Left ventricle myocardium superior (tissue), 1 donor: ENCODE measurements at places on chromosomes 16 and 17. TPM values are rescaled to one million over a fixed set of nuclear protein-coding genes. Genes with fewer than 3 reads are reported as not detected.

The OR2C1 gene
- total RNA-seq: not detected

The DOC2A gene
- total RNA-seq: 0.82 TPM

The BAHCC1 gene
- total RNA-seq: 8.6 TPM

The TP53TG3D gene
- total RNA-seq: 0.40 TPM

DNA sequence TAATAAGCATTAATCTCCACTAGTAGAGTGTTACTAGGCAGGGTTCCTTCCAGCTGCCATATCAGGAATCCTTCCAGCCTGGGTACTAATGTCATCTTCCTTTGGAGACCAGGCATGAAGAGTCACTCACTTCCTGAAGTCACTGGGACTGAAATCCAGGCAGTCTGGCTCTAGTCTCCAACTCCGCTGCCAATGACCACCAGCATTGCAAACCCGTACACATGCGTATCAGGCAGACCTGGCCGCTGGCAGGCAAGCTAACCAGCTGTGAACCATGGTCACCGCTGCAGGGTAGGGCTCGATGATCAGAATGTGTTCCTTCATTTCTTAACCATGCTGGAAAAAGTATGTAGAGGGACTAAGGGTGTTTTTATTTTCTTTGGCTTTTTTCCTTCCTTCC lies 255.5 kb downstream of the CDH13 start:
- peak; percentile 29 for DNase-seq

DNA sequence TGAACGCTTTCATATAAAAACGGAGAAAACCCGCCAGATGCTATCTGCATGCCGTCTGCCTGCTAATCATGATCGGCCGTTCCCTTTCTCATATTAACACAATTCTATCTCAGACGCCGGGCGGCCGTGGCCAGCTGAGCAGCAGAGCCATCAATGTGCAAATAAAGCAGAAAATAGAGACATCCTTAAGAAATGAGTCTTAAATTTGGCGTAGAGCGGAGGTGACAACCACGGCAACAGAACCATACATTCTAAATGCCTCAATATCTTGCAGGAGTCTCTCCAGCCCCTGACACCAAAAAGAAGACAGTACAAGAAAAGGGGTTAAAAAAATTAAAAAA lies 2.7 kb upstream of the IRX5 start:
- no peak for DNase-seq

DNA sequence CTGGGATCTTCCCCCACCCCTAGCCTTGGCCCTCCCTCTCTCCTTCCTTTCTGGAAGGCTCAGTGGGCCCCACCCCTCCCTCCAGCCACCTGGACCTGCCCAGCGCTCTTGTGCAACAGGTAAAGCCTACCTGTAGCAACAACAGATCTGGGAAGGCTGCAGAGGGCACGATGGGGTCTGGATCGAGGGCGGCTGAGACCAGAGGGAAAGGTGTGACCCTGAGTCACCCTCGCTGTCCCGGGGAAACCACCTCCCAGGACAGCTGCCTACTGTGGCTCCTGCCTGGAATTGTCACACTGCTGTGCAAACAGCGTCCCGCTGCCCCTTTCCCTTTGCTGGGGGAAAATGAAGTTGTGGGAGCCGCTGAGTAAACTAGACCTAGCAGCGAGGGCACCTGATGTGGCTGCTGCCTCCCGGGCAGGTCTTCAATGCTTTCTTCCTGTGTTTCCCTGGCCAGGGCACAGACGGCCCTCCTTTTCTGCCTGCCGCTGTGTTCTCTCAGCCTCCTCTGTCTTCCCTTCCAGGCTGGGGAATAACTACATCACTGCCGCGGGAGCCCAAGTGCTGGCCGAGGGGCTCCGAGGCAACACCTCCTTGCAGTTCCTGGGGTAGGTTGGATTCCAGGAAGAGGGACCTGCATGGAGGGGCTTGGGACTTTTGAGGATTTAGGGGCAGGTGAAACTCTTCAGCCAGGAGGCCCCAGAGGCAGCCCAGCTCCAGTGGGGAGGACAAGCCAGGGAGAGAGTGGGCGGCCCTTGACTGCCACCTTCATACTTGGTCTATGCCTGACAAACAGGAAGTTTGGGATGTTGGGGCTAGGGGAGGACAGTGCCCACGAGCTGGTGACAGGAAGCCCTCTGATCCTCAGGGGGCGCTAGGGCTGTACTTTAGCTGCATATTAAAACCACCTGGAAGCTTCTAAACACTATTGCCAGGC lies 22.2 kb upstream of the CYLD start:
- DNase-seq: no peak

DNA sequence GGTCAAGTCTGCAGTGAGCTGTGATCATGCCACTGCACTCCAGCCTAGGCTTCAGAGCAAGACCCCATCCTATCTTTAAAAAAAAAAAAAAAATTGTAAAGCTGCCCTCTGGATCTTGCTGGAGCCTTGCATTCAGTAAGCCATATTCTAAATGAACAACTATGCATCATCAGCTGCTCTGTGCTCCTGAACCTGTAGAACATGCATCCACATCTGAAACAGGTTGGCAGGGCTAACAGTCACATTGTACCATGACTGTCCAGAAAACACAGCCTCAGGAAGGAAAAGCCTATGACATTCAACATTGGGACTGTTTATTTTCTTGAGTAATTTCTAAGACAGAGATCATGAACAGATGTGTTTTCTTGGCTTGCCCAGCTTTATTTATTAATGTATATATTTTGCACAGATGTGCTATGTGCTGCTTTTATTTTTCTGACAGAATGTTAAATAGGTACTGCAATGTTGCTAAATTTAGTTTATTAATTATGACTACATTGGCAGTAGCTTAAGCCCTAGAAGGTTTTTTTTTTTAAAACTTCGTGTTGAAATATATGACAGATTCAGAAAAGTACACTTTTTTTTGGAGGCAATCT lies 19.8 kb downstream of the ACSF2 start:
- no peak for DNase-seq

GRCh38 chr17:27341041-27341471 lies 47.1 kb downstream of the WSB1 start:
- no peak for DNase-seq

GRCh38 chr17:83090444-83091256 lies 11.2 kb downstream of the METRNL start:
- DNase-seq: no peak

- DNase-seq: peak; percentile 82
These were observed 24.8 kb upstream of the MRPS23 start for GRCh38 chr17:57874434-57875289.

GRCh38 chr17:29084541-29085146 lies 41.7 kb downstream of the PIPOX start:
- DNase-seq: no peak

- DNase-seq: peak; percentile 70
These were observed 21.1 kb upstream of the TFAP4 start for GRCh38 chr16:4293822-4294457.
